Activated T-helper 17 cell treated with anti-CD3 and anti-CD28 coated beads, Interleukin-2, amount 50 U/mL, for 72 hours (primary cell): ENCODE measurements at places on chromosomes 5 and 9. TPM values are rescaled to one million over a fixed set of nuclear protein-coding genes. Genes with fewer than 3 reads are reported as not detected.

The SLC34A3 gene
- total RNA-seq, result not detected

- ATAC-seq, result no peak
Measured at GRCh38 chr5:133232011-133232410, 180.2 kb downstream of the HSPA4 start.

DNA sequence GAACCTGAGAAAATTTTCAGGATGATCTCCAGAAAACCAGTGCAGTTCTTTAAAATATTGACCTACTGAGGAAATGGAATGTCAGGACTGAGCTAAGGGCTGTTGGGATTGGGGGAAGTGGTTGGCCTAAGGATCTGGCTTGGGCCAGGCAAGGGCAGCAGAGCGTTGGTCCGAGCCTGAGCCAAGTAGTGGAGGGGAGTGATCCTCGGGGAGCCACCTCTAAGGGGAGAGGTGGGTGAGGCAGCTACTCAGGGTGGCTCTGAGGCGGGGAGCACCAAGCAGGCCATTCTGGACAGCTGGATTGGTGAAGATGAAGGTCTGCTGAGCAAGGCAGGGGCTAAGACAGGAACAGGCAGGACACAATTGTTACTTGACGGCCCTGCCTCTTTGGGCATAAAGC lies 11.5 kb downstream of the CAMK4 start:
- no peak for ATAC-seq

DNA sequence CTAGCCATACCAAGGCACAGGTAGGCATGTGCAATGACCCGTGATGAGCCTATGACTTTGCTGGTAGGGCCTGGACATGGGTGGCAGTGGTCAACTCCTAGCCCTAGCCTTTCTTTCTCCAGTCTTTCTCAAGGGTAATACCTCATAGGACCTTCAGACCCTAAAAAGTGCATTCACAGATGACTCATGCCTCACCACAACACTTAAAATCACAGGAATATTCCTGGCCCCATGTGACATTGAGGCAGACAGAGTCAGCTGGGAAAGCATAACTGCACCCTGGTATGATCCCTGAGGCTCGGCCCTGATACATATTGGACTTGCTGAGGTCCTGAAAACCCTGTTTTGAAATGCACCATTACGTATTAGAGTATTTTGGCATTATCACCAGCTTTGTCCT lies 449.5 kb downstream of the HINT1 start:
- ATAC-seq, result no peak
